ENCODE measurements at places on chromosomes 13 and 19.

DNA sequence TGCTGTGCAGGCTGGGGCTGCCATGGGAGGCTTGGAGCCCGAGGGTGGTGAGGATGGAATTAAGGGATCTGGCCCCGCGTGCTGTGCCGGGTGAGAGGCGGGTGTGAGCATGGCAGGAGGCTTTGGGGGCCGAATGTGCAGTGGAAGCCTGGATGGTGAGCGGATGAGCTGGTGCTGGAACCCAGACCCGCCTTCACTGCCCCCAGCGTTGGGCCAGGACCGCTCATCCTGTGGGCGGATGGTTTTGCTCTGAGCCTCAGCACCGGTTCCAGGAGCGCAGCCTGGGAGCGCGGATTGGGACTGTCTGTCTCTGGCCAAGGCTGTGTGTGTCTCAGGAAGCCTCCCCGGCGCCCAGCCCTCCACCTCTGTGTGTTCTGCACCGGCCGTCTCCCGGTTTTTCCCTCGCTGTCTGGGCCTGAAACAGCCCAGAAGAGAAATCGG is 16.7 kb downstream of the KDM4B start:
- no peaks in the 10 kb centered on the region for H3K4me1 ChIP-seq
- H3K27me3 ChIP-seq = no peaks in the 10 kb centered on the region
- no peak overlapping the region for H3K27ac ChIP-seq
- no peak overlapping the region for H3K4me3 ChIP-seq

GRCh38 chr19:5934774-5935472 is 20.9 kb downstream of the CAPS start:
- peaks cover 32% of the 10 kb centered on the region for H3K36me3 ChIP-seq
- H3K4me1 ChIP-seq = no peaks in the 10 kb centered on the region
- no peak overlapping the region for H3K27ac ChIP-seq

DNA sequence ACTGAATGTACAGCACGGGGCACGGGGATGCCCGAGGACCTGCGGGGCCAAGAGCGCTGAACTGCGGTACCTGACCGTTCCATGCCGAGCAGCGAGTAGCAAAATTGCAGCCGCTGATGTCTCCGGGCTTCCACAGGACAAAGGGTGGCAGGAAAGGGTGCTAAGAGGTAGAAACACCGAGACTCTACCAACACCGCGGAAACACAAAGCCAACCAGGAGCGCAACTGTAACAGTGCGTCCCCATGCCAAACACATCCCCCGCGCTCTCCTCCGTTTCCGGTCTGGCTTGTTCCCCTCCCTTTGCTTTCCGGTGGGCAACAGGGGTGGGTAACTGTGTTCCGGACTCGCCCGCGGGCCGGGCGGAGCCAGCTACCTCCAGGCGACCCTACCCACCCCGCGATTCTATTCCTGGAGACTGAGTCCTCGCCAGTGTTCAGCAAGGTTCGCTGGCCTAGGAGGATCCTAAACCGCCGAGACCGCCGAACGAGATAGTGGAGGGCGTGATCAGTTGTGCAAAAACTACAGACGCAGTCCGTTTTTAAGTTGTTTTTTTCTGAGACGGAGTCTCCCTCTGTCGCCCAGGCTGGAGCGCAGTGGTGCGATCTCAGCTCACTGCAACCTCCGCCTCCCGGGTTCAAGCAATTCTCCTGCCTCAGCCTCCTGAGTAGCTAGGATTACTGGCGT is 34.9 kb upstream of the NEK3 start:
- H3K4me3 ChIP-seq = peak overlapping the region; percentile 95
- H3K27ac ChIP-seq = peak overlapping the region; percentile 95

DNA sequence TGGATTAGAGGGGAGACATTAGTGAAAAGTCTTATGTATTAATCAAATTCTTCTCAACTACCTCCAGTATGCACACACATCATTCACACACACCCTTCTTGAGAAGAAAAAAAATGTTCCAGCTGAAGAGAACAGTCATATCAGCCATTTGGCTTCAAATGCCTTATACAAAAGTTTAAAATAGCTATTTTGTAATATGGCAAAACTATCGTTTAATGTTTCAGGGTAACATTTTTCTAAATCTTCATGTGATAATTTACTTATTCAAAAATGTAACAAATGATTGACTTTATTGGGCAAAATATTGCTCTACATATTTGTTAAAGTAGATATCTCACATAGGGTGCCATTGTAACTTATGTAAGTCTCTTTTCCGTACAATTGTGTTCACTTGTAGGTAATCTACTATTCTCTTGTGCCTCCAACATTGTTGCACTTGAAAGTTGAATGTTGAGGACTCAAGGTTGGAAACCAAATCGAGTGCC is 13.6 kb downstream of the ZIC2 start:
- H3K4me1 ChIP-seq = peaks cover 30% of the 10 kb centered on the region
- DNase-seq = no peak
- no peak overlapping the region for H3K27ac ChIP-seq
- H3K27me3 ChIP-seq = peaks cover 79% of the 10 kb centered on the region
- H3K36me3 ChIP-seq = no peaks in the 10 kb centered on the region

GRCh38 chr19:30824809-30825208 is 452.6 kb downstream of the ZNF536 start:
- DNase-seq = no peak
- H3K4me1 ChIP-seq = no peaks in the 10 kb centered on the region
- no peaks in the 10 kb centered on the region for H3K27me3 ChIP-seq
- no peaks in the 10 kb centered on the region for H3K36me3 ChIP-seq

- no peak overlapping the region for H3K4me3 ChIP-seq
- H3K36me3 ChIP-seq = no peaks in the 10 kb centered on the region
- no peaks in the 10 kb centered on the region for H3K4me1 ChIP-seq
- DNase-seq = no peak
These were observed 72.6 kb downstream of the SIPA1L3 start for GRCh38 chr19:37979547-37980082.

DNA sequence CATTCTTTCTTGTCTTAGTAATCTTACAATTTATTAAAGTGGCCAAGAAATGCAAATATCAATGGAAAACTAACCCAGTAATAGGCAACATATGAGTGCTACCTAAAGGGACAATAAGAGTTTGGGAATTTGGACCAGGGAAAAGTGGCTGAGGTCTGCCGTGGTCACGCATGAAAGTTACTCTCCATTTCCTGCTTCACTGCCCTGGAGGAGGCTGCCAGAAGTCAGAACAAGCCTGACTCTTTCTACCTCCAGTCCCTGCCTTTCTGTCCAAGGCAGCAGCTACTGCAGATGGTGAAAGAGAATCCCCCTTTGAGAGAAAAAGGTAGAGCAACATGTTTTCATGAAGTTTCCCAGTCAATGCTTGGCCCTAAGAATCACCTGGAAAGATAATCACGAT is 201.1 kb upstream of the ARGLU1 start:
- no peaks in the 10 kb centered on the region for H3K36me3 ChIP-seq
- no peaks in the 10 kb centered on the region for H3K4me1 ChIP-seq
- no peaks in the 10 kb centered on the region for H3K27me3 ChIP-seq
- H3K4me3 ChIP-seq = no peak overlapping the region
- no peak for DNase-seq
- no peak overlapping the region for H3K27ac ChIP-seq

DNA sequence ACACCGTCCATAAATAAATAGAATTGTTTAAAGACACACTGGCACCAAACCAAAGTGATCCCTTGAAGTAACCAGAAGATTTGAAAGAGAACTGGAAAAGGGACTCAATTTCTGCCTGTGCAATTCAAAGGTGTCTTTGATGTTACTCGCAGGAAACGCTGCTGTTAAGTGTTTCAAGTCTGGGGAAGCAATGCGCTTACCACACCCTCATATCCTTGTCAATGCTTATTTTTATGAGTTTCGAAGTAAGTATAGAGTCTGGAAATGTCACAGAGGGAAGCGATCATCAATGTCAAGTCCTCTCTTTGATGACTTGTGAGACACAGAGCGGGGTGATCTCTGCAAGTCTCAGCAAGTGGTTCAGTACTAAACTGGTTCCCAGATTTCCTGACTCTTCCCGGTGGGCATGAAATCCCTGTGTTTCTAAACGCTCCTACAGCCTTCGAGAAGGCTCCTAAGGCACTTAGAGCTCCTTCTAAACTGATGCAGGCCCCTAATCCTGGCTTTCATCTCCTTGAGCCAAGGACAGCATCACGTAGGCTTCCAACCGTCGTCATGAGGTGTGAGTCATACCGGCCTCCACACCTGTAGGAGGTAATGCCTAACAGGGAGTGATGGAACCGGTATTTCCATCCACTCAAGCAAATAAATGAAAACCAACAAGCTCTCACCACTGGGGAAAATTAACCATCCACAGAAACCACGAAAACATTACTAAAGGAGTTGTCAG is 22.8 kb downstream of the SYDE1 start:
- H3K36me3 ChIP-seq = no peaks in the 10 kb centered on the region
- H3K27me3 ChIP-seq = peaks cover 2% of the 10 kb centered on the region
- DNase-seq = no peak
- H3K4me3 ChIP-seq = peak overlapping the region; percentile 47

DNA sequence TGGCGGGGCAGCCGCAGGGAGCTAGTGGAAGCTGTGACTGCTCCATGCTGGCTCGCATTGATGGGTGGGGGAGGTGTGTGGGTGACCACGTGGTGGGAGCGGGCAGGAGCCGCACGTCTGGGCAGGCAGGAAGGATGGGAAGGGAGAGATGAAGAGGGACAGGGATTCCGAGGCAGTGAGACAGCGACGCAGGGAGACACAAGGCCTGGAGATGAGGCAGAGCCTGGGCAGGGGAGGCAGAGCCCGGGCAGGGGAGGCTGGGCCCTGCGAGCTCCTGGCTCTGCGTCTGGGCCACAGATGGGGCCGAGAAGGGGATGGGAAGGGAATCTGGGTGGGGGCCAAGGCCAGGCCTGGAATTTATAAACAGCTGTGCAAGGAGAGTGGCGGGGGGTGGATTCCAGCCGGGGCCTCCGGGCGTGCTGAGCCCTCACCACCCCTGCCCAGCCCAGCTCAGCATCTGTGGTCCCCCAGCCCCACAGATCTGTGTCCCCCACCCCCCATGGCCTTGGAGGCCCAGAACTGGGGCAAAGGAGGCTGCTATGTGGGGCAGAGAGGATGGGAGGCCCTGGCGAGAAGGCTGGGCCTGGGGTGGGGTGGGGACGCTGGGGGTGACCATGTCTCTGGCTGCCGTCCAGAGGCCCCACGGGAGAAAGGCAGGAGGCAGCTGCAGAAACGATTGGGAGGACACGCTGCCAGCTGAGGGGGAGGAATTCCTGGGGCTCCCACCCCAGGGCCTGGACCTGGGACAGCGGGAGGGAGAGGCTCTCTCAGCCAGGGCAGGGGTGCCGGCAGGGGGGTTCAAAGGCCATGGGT is 6.0 kb downstream of the EHD2 start:
- no peaks in the 10 kb centered on the region for H3K36me3 ChIP-seq
- DNase-seq = no peak
- no peaks in the 10 kb centered on the region for H3K4me1 ChIP-seq

GRCh38 chr19:50772476-50772875 is 2.2 kb downstream of the GPR32 start:
- H3K4me3 ChIP-seq = no peak overlapping the region
- peaks cover 11% of the 10 kb centered on the region for H3K27me3 ChIP-seq
- H3K36me3 ChIP-seq = no peaks in the 10 kb centered on the region
- DNase-seq = no peak

- H3K27ac ChIP-seq = no peak overlapping the region
- no peak for DNase-seq
- no peak overlapping the region for H3K4me3 ChIP-seq
- H3K36me3 ChIP-seq = no peaks in the 10 kb centered on the region
These were observed 139.2 kb downstream of the ZAR1L start for GRCh38 chr13:32175943-32176342.

DNA sequence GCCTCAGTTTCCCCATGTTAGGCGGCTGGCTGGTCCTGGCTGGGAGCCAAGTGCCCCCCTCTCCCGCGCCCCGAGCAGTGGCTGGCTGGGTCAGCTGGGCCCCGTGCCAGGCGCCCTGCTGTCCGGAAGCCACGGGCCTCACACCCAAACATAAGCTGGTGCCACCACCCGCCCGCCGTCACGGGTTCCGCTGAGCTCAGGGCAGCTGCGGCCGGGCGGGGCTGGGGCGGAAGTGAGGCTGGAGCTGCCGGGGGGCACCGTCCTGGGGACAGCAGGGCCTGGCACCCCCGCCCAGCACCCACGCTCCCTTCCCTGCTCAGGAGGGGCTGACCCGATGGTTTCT is 19.3 kb downstream of the HCN2 start:
- H3K27ac ChIP-seq = no peak overlapping the region
- peaks cover 11% of the 10 kb centered on the region for H3K4me1 ChIP-seq
- no peak for DNase-seq
- no peak overlapping the region for H3K4me3 ChIP-seq
- peaks cover 2% of the 10 kb centered on the region for H3K36me3 ChIP-seq

- peaks cover 6% of the 10 kb centered on the region for H3K4me1 ChIP-seq
- peaks cover 9% of the 10 kb centered on the region for H3K27me3 ChIP-seq
- H3K36me3 ChIP-seq = no peaks in the 10 kb centered on the region
- no peak overlapping the region for H3K27ac ChIP-seq
These were observed 13.2 kb upstream of the URI1 start for GRCh38 chr19:29928831-29929230.
